Left ventricle myocardium inferior (tissue), 1 donor: ENCODE measurements at places on chromosomes 3 and 15.

DNA sequence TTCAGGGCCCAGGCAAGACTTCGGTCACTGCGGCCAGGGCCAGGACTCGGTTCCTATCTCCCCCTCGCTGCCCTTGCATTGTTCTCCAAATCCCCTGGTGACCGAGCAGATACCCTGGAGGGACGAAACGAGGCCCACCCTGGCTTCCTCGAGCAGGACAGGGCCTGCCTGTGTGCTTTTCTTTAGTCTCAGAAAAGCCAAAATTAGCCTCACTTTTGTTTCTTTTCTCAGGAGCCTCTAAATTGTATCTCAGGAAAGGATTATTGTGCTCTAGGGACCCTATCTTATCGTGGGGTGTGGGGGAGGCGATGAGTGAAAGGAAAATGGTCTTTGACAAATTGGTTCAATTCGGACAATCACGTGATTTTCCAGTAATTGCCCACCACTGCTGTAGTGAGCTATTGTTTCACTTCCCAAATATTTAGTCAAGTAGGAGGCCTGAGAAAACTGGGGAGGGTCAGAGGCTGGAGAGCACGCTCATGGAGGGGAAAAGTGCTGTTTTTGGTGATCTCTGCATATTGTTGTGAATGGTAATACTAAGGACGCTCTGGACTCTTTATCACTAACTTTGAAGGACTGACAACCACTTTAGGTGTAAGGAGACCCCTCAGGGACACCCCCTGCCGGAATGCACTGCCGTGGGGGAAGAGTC, 61.6 kb downstream of the TMEM44 start:
- H3K4me1 ChIP-seq = peaks cover 49% of the 10 kb centered on the region
- peak; percentile 29 for DNase-seq
- H3K27ac ChIP-seq = peak overlapping the region; percentile 88
- no peaks in the 10 kb centered on the region for H3K27me3 ChIP-seq
- no peaks in the 10 kb centered on the region for H3K36me3 ChIP-seq

GRCh38 chr3:107063351-107063750, 313.9 kb upstream of the CCDC54 start:
- peaks cover 32% of the 10 kb centered on the region for H3K4me1 ChIP-seq
- no peak for DNase-seq
- H3K36me3 ChIP-seq = no peaks in the 10 kb centered on the region
- H3K27me3 ChIP-seq = no peaks in the 10 kb centered on the region

- no peaks in the 10 kb centered on the region for H3K36me3 ChIP-seq
- H3K4me3 ChIP-seq = peak overlapping the region; percentile 96
- peaks cover 69% of the 10 kb centered on the region for H3K4me1 ChIP-seq
- H3K27ac ChIP-seq = peak overlapping the region; percentile 98
- H3K27me3 ChIP-seq = no peaks in the 10 kb centered on the region
- no peak for DNase-seq
Measured at GRCh38 chr3:179149406-179149867, 1.3 kb downstream of the PIK3CA start.

- no peak overlapping the region for H3K4me3 ChIP-seq
- H3K27me3 ChIP-seq = no peaks in the 10 kb centered on the region
- no peak for DNase-seq
- no peaks in the 10 kb centered on the region for H3K36me3 ChIP-seq
- peaks cover 54% of the 10 kb centered on the region for H3K4me1 ChIP-seq
Measured at GRCh38 chr3:114903213-114903612, 243.9 kb downstream of the ZBTB20 start.

DNA sequence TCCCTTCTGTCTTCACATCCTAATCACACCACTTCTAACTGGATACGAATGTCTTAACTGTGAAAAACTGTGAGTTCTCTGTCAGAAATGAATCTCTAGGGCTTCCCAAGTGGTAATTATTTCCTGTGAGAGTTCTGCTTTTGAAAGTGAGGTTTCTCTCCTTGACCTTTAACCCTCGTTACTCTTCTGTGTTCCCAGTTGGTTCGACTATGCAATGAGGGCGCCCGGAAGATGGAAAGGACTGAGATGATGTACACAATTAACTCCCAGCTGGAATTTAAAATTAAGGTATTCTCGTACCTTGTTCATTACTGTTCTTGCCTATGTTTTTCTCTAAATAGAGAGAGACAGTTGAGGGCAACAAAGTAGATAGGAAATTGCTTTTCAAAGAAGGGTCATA, 96.5 kb downstream of the ARHGEF26 start:
- H3K36me3 ChIP-seq = peaks cover 3% of the 10 kb centered on the region
- no peak overlapping the region for H3K4me3 ChIP-seq
- DNase-seq = no peak
- no peaks in the 10 kb centered on the region for H3K27me3 ChIP-seq
- H3K27ac ChIP-seq = no peak overlapping the region

DNA sequence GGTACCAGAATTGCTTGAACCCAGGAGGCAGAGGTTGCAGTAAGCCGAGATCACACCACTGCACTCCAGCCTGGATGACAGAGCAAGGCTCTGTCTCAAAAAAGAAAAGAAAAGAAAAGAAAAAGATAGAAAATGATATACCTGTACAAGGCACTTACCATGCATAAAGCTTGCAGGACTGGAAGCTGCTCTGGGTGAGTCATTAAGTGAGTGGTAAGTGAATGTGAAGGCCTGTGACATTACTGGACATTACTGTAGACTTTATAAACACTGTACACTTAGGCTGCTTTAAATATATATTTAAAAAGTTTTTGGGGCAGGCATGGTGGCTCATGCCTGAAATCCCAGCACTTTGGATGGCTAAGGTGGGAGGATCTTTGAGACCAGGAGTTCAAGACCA, 99.2 kb downstream of the SLMAP start:
- H3K4me3 ChIP-seq = no peak overlapping the region
- peaks cover 25% of the 10 kb centered on the region for H3K36me3 ChIP-seq
- H3K27me3 ChIP-seq = no peaks in the 10 kb centered on the region
- DNase-seq = no peak
- H3K4me1 ChIP-seq = no peaks in the 10 kb centered on the region
- no peak overlapping the region for H3K27ac ChIP-seq

- H3K36me3 ChIP-seq = no peaks in the 10 kb centered on the region
- no peaks in the 10 kb centered on the region for H3K27me3 ChIP-seq
- no peak overlapping the region for H3K27ac ChIP-seq
- no peak for DNase-seq
- H3K4me3 ChIP-seq = no peak overlapping the region
Measured at GRCh38 chr3:189239616-189240015, 67.8 kb downstream of the TPRG1 start.

DNA sequence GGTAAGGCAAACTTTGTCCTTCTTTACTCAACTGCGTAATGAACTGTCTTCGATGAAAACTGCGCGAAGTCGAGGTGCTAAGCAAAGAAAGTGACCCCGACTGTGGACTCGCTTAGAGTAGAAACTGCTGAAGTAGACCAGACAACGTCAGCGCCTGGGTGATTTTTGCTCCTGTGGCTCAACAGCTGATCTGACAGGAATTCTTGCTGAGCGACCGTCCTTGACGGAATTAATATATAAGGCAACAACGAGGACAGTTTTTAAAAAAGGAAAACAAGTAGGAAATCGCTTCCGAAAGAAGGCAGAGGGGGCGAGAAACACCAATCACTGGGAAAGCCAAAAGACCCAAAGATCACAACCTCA, 541 bp downstream of the RPS27L start:
- peaks cover 56% of the 10 kb centered on the region for H3K4me1 ChIP-seq
- peak overlapping the region; percentile 97 for H3K27ac ChIP-seq
- H3K27me3 ChIP-seq = no peaks in the 10 kb centered on the region
- peaks cover 38% of the 10 kb centered on the region for H3K36me3 ChIP-seq

- no peak for DNase-seq
- H3K27me3 ChIP-seq = peaks cover 7% of the 10 kb centered on the region
- no peak overlapping the region for H3K4me3 ChIP-seq
- H3K4me1 ChIP-seq = peaks cover 16% of the 10 kb centered on the region
- no peaks in the 10 kb centered on the region for H3K36me3 ChIP-seq
Measured at GRCh38 chr3:195591852-195592251, 8.1 kb upstream of the APOD start.

DNA sequence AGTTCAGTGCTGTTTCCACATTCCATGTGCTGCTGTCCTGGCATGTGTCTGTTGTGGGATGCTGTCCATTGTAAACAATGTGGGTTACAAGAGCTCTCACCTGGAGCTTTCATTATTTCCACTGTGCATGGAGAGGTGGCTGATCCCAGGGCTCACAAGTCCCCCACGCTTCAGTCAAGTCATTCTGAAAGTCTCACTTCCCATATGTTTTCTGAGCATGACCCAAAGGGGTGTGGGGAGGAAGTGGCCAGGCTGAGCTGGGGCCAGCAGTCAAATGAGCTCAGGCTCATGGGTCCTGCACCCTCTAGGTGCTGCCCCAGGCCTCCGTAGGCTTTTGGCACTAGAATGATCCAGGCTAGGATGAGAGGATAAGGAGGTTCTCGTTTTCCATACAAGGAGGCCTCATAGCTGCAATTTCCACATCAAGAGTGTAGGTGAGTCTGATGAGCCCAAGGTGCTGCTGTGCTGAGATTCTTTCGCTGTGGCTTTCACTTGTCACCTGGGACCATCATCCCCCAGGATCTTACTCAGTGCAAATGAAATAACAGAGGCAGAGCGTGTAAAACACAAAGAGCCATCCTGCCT, 22.0 kb downstream of the STARD5 start:
- H3K4me1 ChIP-seq = peaks cover 13% of the 10 kb centered on the region
- no peaks in the 10 kb centered on the region for H3K27me3 ChIP-seq
- H3K36me3 ChIP-seq = peaks cover 38% of the 10 kb centered on the region
- H3K4me3 ChIP-seq = no peak overlapping the region
- DNase-seq = no peak
- H3K27ac ChIP-seq = peak overlapping the region; percentile 30

GRCh38 chr15:73329501-73330200, 39.1 kb downstream of the HCN4 start:
- H3K36me3 ChIP-seq = no peaks in the 10 kb centered on the region
- no peaks in the 10 kb centered on the region for H3K27me3 ChIP-seq
- H3K27ac ChIP-seq = no peak overlapping the region
